ENCODE measurements at places on chromosomes 12 and 14.
A peak's percentile ranks its signal among the peaks of the same experiment; 100 is the strongest.

DNA sequence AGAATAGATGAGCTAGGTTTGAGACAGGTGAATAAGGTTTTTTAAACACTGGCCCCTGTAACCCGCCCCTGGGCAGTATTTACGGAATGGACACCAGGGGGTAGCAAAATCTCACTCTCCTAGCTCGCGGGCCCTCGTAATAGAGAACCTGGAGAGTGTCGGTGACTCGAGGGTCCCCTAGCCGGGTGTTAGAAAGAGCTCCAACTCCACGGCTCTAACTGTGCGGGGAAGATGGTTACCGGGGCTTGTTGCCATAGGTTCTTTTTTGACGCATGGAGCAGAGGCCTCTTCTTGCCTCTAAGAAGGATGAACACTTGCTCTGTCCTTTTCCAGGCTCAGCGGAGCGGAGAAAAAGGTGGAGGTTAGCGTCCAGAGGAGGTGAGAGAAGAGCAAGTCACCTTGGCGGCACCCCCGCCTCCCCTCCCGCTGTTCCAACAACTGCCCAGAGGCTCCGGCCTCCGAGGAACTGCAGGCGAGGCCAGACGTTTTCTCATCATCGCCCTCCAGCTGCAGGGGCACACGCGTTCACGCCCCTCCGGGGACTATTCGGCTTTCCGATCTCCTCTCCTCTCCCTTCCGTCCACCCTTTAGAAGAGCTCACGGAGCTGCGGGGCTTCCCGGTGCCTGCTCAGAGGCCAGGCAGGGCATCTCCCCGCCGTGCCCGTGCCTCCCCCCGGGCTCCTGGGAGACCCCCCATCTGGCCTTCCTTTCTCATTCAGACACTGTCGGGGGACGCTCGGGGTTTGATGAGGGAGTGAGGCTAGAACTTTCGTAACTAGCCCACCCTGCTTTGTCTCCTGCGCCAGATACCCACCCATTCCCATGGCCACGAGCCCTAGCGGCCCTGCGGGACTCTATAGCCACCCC, 1.4 kb upstream of the ARHGEF40 start:
- peak; percentile 38 for DNase-seq

DNA sequence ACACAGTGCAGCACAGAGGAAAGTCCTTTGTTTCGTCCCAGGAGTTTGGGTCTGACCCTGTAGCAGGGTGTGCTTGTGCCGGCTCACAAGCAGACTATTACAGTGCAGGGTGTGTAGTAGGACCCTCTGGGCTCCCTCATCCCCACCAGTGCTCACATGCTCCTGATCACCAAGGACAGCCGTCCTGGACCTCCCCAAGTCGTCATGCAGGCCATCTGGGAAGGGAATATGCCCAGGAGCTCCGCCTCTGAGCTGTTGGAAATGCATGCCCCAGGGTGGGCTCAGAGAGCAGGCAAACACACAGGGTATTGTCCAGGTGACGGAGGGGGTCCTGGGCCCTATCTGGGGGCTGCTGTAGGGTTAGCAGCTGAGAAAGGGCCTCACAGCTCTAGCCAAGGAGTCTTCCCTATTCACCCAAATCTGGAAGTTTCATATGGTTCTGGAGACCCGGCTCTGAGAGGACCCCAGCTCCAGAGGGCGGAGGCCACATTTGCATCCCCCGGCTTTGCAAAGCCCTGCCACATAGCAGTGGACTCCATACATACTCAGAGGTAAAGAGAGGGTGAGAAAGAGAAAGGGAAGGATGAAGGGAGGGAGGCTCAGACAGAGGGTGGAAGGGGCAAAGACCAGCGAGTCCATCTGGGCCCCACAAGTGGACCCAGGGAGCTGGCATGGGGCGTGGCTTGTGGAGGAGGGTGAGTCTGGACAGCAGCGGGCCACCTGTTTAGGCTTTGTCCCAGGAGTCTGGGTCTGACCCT, 53.5 kb upstream of the PPP2R5C start:
- no peak for DNase-seq

- no peak for DNase-seq
Measured at GRCh38 chr14:33958605-33959226, 7.8 kb upstream of the EGLN3 start.

GRCh38 chr12:88305254-88305890, 163.3 kb downstream of the TMTC3 start:
- no peak for DNase-seq

GRCh38 chr12:26740991-26741390, 92.0 kb downstream of the ITPR2 start:
- no peak for DNase-seq

DNA sequence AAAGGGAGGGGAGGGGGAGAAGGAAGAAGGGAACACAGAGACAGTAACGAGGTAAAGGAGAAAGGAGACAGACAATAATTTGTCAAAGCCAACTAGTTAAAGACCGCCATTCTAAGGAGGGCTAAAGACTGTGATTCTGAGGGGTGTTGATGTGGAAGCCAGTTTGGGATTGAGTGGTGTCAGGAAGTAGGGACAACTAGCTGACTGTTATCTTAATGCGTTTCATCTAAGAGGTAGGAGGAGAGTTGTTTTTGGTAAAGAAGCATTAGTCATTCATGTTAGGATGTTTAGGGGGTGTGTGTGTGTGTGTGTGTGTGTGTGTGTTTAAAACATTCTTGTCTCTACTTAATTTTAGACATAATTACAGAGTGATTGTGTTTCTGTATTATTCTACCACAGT, 95.0 kb downstream of the INSM2 start:
- no peak for DNase-seq

DNA sequence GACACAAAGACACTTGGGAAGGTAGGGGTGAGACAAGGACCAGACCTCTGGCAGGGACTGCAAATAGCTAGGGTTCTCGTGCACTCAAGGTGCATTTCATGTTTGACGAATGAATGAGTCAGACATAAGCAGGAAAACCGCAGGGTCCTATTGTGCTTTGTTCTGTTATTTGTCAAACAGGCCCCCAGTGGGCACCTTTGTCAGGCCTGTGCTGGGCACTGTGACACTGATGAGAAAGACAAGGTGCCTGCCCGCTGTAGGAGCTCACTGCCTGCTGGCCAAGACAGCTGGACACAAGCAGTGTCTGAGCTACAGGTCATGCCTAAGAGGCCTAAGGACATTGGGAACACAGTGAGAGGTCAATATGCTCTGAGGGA, 2.3 kb downstream of the OTUB2 start:
- DNase-seq: no peak

- no peak for DNase-seq
Measured at GRCh38 chr14:34259996-34260395, 202.0 kb downstream of the SPTSSA start.

DNA sequence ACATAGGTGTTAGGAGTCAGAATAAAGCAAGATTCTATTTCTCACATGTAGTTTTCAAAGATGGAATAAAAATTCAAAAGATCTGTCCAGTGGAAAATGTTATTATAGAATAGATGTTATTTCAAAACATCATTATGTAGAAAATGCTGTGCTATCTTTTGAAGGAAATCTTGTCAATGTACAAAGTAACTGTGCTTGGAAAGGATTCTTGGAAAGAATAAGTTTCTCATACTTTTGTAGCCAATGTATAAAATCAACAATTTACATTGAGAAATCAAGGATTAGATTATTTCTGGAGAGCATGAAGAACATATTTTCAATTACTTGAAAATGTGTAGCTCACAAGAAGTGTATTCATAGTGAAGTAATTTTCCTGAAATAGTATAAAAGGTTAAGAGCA, 532.5 kb upstream of the MGAT4C start:
- DNase-seq: no peak

- no peak for DNase-seq
Measured at GRCh38 chr12:87596636-87597035, 432.6 kb downstream of the C12orf50 start.

- DNase-seq: no peak
Measured at GRCh38 chr14:94483729-94484275, 7.8 kb upstream of the SERPINA9 start.

DNA sequence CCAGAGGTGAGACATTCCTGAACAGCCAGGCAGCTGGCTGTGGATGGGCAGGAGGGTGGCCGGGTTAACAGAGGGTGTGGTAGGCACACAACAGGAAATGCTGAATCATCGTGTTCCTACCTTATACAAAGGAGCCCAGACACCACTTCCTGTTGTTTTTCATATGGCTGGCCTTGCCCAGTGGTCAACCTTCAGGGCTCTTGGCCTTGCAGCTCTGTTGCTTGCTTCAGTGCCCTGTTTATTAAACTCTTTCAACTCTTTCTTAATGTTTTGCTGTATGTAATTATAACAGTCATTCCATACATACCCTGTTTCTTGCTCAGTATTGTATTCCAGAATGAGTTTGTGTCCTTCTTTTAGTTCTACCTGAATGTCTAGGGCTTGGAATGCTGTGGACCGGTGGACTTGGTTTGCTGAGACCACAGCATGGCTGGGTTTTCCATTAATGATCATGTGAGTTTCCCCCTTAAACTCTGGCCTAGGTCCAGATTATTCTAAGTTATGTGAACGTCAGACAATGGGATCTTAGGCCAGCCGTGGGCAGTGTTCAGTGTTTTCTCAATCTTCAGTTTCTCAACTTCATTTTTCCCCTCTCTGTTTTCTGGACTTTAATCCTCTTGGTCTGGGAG, 11.9 kb downstream of the CFAP54 start:
- peak; percentile 68 for DNase-seq

DNA sequence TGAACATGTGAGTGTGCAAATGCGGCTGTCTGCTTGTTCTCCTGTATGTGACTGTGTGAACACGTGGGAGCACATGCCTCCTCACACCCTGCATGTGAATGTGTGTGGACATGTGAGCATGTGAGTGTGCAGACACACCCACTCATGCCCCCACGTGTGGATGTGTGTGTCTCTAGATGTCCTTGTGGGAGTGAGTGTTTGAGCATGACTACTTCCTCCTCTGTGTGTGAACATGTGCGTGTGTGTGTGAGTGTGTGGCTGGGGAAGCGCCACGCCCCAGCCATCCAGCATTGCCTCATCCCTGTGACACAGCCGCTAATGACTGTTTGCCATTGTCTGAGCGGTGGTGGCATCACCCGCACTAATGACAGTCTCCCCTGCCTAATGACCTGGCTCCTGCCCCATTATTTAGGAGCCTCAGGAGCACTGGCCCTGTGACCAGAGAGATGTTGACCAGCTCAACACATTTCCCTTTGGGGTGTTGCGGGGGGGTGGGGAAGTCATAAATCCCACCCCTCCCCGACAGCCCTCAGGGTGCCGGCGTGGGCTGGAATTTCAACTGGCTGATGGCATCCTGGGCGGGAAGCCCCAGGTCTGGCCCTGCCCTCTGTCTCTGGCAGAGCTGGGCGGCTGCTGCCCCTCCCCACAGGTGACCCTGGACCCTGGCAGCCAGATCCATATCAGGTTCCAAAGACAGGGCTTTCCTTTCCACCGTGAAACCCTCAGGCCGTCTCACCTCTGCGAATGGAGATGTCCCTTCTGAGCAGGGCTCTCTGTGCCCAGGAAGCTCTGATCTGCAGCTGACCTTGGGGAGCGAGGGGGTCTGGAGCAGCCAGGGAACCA, 11.5 kb upstream of the KRT80 start:
- DNase-seq: peak; percentile 93

- no peak for DNase-seq
Measured at GRCh38 chr12:115942346-115942745, 335.1 kb downstream of the MED13L start.

GRCh38 chr12:92408072-92408900, 262.6 kb upstream of the BTG1 start:
- peak; percentile 47 for DNase-seq

DNA sequence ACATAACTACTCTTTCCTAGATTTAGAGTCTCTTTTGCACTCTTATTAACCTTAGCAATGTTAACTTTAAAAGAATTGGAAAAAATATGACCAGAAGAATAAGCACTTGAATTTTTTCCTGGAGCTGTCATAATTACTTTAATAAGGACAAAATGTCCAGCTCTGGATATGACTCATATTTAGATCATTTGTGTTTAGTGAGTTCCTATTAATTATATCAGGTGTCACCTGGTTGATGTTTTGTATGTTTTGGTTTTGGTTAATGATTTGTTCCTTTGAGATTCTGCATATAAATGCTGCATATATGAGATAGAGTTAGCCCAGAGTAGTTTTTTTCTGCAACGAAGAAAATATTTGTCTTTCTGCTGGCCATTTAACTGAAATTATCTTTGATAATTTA, 5.1 kb downstream of the CLECL1 start:
- DNase-seq: no peak

GRCh38 chr12:45725631-45726602, 3.6 kb upstream of the ARID2 start:
- peak; percentile 26 for DNase-seq

DNA sequence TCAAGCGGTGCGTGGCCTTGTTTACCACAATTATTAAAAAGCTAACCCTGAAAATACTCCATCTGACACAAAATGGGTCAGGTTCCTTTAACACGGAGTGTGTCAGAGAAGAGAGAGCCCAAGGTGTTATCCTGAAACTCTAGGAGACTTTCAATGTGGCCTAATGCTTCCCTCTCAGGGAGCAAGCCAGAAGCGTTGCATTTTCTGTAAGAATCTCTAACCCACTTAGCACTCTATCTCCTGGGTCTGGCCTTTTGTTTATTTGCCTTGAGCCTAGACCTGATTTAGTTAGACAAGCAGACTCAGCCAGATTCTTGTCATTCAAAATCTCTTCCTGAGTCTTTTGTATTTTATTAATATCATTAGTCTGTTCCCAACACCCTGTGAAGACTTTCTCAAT, 184.0 kb upstream of the SYT1 start:
- no peak for DNase-seq

- no peak for DNase-seq
Measured at GRCh38 chr12:1864456-1864855, 44.1 kb downstream of the LRTM2 start.

DNA sequence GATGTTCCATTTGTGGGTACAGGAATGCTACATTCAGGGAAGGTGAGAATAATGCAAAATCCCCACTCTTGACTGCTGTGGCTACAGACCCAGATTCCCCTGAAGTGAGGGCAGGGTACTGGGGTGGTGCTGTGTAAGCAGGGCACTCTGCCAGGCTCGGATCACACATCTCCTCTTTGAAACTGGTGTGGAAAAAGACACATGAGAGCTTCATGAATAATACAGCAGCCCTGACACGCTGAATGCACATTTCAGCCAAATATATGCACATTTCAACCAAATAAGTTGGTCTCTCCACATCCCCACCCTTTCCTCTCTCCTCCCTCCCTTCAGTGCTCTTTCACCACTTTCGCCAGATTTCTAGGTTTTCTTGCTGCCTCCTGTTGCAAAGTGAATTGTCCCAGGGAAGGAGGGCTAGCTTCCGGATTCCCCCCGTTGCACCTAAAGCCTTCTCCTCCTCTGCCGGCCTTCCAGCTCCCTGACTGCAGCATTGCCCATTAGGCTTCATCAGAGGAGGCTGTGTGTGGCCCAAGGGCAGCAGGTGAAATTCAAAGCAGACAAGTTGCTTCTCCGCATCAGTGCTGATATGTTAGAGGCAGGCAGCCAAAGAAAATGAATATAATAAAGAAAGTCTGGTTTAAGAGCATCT, 118.2 kb upstream of the TMCC3 start:
- no peak for DNase-seq

- peak; percentile 34 for DNase-seq
Measured at GRCh38 chr14:103393070-103393469, 7.9 kb downstream of the MARK3 start.

DNA sequence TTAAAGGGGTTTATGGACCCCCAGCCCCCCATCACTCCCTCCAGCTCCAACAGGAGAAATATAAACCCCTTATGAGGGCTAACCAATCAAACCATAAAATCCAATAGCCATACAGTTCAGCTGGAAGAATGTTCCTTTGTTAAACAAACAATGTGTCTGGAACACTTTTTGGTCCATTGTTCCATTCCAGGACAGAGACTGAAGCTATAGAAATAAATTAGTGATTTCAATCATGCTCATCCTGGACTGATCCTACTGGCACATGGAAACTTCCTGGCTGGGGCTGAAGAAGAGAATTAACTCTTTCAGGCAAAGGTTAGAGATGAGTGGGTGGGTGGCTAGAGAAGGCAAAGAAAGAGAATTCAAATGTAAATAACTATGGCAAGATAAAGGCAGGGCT, 63.4 kb downstream of the ANO2 start:
- DNase-seq: no peak
